Immature natural killer cell (primary cell): ENCODE measurements at places on chromosomes 11 and 22.
A peak's percentile ranks its signal among the peaks of the same experiment; 100 is the strongest.

GRCh38 chr11:68610452-68611116, 73.8 kb upstream of the GAL start:
- no peak for DNase-seq

DNA sequence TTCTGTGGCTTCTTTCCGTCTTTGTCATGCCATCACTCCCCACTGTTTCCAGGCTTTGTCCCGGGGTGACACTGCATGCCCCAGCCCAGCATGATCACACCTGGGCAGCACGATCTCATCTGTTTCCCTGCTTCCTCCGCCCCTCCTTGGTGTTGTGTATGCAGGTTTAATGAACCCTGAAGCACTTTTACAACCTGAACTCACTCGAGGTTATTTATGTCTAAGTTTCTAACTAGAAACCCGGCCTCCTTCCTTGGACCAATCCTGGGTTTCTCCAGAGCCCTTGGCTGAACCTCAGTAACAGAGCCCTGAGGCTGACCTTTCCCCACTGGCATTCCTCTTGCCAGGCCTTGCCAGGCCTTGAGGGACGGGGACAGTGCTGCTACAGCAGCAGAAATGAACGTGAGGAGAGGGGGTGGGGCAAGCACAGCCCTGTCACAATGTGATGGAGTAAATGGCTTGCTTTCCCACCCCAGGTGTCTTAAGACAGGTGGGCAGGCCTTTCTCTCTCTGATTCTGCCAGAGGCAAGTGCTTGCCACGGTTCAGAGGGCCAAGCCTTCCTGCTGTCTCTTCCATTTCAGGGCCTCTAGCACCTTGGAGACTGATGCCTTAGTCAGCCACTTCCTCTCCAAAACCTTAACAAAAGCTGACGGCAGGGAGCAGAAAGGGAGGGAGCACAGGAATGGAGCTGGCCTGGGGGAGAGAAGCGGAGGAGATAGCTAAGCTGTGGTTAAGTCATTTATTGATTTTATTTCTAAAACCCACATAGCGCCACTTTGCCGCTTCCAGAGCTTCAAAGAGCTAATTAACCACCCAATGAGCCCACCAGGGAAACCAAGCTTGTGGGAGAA, 3.1 kb upstream of the PYGM start:
- DNase-seq, result peak; percentile 31

DNA sequence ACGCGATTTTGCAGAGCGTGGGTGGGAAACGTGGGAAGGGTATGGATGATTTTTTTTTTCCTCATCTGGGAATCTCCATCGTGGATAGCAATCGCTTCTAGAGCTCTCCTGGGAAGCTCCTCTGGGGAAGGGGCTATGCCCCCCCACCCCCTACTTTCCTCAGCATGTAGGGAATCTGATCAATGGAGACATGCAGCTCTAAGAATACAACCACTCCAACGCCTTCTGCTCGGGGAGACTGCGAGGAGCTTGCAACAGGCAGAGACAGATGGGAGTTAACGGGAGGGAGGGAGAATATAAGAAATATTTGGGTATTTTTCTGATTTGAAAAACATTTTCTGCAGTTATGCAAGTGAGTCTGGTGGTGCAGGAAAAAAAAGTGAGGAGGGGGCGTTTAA, 104.6 kb upstream of the HSD17B12 start:
- no peak for DNase-seq

DNA sequence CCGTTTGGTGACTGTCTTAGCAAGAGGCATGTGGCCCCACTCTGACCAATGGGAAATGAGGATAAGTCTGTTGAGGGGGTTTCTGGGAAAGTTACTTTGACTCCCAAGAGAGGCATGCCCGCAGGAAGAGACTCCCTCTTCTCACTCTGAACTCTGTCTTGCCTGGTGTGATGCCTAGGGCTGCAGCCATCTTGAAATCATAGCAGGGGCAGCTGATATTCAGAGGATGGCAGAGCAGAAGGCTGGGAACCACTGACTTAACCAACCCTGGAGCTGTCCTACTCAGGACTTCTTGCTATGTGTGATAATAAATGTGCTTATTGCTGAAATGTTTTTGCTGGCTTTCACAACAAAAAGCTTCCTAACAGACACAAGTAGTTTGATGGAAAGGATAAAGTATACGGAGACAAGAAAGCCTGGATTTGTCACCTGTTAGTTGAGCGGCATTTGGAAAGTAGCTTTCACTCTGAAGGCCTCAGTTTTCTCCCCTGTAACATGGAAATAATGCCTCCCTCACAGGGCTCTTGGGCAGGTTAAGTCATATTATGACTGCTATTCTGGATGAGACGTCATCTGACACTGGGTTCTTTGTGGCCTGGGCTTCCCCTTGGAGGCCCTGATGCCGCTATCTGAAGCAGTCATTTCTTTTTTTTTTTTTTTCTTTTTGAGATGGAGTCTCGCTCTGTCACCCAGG, 128.5 kb downstream of the CEP164 start:
- DNase-seq, result no peak

DNA sequence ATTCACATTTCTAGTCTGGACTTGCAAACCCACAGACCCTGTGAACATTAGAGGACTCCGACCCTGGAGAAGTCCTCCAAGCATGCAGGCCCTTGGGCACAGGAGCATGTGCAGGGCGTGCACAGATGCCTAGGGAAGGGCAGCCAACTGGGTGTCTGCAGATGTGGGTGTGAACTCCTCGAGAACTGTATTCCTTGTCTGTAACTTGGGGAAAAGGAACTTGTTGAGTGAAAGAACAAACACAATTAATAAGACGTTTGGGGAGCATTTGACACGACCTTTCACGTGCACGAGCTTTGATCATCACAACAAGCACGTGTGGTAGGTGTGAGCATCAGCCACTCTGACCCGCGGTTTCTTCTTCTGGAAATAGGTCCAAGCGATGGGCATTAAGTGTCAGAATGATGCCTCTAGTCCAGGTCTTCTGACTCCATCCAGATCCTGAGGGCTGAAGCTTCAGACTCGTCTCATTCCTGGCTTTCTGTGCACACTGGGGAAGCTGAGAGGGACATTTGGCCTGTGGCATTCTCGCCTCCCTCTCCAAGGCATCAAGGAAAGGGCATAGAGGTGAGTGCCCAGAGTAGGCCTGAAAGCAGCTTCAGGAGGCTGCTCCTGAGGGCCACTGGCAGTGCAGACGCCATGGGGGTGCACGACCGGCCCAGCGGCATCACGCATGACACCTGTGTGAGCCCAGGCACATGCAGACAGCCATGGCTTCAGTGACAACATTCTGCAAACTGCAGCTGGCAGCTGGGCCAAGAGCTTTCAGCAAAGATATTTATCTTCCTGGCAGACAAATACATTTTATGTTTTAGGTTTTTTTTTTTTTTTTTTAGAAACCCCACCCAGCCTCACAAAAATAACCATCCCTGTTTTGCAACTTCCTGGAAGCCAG, 32.5 kb downstream of the ALX4 start:
- DNase-seq, result no peak

DNA sequence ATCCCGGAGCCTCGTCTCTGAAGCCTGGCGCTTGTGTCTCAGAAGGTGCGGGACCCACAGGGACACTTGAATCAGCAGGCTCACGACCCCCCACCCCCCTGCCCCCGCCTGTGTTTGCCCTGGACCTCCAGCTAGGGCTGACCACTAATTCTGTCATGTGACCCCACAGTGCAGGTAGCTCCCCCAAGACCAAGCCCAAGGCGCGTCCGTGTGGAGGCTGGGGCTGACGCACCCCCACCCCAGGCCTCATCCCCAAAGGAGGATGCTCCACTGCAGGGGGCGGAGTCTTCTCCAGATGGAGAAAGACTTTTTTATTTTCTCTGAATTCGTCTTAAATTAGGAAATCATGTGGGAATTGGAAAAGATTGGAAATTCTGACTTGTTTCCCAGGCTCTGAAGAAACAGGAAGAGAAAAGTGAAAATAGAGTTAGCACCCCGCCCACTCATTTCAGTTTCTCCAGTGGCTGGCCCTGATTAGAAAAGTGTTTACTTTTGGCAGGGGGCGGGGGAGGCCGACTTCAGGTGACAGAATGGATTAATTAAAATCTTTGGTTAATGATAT, 1.0 kb upstream of the RELA start:
- DNase-seq, result peak; percentile 47
